ENCODE measurements at places on chromosomes 3 and 15.

GRCh38 chr15:26807517-26808427 lies 34.9 kb upstream of the GABRB3 start:
- no peaks in the 10 kb centered on the region for H3K27me3 ChIP-seq
- H3K27ac ChIP-seq: no peak overlapping the region
- H3K4me1 ChIP-seq: no peaks in the 10 kb centered on the region
- no peak overlapping the region for H3K4me3 ChIP-seq

DNA sequence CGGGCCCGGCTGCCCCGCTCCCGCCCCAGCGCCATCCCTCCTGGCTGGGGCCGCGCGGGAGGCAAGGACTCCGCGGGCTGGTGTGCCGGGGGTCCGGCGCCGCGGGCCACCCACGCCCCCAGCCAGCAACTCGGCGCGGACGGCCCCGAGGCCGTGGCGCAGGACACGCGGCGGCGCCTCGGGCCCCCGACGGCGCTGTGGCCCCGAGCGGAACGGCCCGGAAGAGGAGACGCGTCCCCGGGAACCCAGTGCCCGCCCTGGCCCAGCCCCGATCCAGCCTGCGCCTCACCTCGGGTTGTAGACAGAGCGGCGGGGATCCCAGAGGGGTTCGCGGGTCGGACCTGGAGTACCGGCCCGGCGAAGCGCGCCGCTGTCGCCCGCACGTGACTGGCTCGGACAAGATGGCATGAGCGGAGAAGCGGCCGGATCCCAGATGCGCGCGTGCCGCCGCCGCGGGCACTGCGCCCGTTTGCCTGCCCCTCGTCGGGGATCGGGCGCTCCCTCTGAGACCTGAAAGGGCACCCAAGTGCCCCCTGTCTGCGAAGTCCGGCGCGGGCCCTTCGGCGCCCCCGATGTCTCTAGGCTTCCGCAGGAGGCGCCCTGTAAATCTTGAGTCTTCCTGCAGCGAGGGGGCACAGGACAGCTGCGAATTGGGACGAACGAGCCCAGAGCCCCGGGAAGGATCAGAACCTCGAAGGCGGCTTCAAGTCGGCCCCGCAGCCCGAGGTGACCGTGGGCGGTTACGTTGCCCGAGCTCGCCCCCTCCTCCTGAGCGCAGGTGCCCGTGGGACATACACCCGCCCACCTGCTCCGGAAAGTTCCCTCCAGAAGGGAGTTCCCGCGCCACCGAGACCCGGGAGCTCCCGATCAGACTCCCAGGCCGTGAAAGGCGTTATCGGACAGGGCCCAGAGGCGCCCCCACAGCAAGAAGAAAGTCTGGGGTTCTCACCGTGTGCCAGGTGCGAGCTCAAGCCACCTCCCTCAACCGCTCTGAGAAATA lies 598 bp upstream of the SFMBT1 start:
- DNase-seq: no peak
- H3K4me1 ChIP-seq: peaks cover 17% of the 10 kb centered on the region
- peak overlapping the region; percentile 73 for H3K27ac ChIP-seq
- H3K27me3 ChIP-seq: no peaks in the 10 kb centered on the region
- H3K4me3 ChIP-seq: peak overlapping the region; percentile 67

DNA sequence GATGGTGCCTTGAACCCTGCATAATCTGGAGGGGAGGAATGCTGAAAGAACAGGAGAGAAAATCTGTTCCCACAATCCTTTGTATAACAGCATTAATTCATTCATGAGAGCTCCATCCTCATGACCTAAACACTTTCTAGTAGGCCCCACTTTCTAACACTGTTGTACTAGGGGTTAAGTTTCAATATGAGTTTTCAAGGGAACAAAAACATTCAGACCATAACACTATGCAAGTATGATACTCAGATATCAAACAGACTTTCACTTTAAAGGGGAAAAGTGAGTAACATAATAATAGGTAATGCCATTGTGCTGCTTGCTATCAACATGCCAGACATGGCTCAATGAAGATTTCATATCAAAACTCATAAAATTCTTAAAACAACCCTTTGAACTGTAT lies 32.4 kb upstream of the PLSCR2 start:
- H3K36me3 ChIP-seq: no peaks in the 10 kb centered on the region
- H3K4me1 ChIP-seq: peaks cover 19% of the 10 kb centered on the region
- DNase-seq: no peak
- H3K4me3 ChIP-seq: no peak overlapping the region
- H3K27me3 ChIP-seq: no peaks in the 10 kb centered on the region

- H3K27ac ChIP-seq: no peak overlapping the region
- H3K36me3 ChIP-seq: no peaks in the 10 kb centered on the region
- H3K27me3 ChIP-seq: no peaks in the 10 kb centered on the region
- no peak overlapping the region for H3K4me3 ChIP-seq
- H3K4me1 ChIP-seq: no peaks in the 10 kb centered on the region
Observed at GRCh38 chr15:43230640-43231115, 9.9 kb upstream of the EPB42 start.

DNA sequence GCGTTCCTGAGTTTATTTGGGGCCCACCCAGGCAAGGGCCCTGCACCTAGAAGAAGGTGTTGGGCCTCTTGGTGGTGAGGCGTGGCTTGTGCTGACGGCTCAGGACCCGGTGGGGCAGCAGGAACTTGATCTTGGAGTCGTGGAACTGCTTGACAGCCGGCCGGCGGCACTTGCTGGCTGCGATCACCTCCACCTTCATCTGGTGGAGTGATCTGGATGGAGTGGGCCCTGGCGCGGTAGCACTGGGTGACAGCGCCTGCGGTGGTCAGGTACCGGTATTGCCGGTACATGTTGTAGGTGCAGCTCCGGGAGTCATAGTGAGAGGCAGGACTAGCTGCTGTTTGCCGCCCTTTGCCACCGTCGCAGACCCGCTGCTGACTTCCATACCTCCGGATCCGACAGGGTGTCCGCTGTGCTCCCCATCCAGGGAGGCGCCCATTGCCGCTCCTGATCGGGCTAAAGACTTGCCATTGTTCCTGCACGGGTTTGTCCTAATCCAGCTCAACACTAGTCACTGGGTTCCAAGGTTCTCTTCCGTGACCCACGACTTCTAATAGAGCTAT lies 136.8 kb downstream of the ANO10 start:
- H3K4me3 ChIP-seq: no peak overlapping the region
- no peaks in the 10 kb centered on the region for H3K36me3 ChIP-seq
- no peaks in the 10 kb centered on the region for H3K27me3 ChIP-seq

DNA sequence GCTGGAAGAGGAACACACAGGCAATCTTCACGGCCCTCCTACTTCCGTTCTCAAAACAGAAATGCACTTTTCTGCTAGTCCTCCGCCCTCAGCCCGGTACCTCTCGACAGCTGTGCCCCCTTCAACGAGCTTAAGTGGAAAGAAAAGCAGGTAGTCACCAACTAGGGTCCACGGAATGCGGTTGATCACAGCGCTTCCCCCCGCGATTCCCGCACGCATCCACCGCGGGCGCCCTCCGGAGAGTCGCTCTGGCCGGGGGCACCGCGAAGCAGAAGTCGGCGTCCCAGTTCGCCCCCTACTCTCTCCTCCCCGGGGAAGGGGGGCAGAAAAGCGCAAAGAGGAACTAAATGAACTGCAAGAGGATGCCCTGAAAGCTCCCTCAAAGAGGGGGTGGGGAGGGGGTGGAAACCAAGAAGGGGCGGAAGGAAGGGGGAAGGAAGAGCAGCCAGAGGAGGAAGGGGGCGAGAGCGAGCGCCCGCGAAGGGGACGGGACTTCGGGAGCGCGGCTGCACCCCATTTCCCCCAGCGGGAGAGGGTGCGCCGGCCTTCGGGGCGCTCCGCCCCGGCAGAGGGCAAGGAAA lies 738 bp downstream of the ACAP2 start:
- H3K27me3 ChIP-seq: no peaks in the 10 kb centered on the region
- no peaks in the 10 kb centered on the region for H3K36me3 ChIP-seq
- H3K4me1 ChIP-seq: peaks cover 24% of the 10 kb centered on the region
- peak overlapping the region; percentile 80 for H3K4me3 ChIP-seq
- peak overlapping the region; percentile 86 for H3K27ac ChIP-seq

GRCh38 chr15:95733931-95734330 lies 596.6 kb upstream of the NR2F2 start:
- H3K36me3 ChIP-seq: no peaks in the 10 kb centered on the region
- H3K4me3 ChIP-seq: no peak overlapping the region
- H3K27me3 ChIP-seq: no peaks in the 10 kb centered on the region
- H3K27ac ChIP-seq: no peak overlapping the region
- H3K4me1 ChIP-seq: no peaks in the 10 kb centered on the region

- no peaks in the 10 kb centered on the region for H3K27me3 ChIP-seq
- H3K27ac ChIP-seq: no peak overlapping the region
- H3K4me1 ChIP-seq: no peaks in the 10 kb centered on the region
- no peaks in the 10 kb centered on the region for H3K36me3 ChIP-seq
- no peak for DNase-seq
- H3K4me3 ChIP-seq: no peak overlapping the region
Observed at GRCh38 chr3:182862159-182862860, 69.0 kb downstream of the ATP11B start.

DNA sequence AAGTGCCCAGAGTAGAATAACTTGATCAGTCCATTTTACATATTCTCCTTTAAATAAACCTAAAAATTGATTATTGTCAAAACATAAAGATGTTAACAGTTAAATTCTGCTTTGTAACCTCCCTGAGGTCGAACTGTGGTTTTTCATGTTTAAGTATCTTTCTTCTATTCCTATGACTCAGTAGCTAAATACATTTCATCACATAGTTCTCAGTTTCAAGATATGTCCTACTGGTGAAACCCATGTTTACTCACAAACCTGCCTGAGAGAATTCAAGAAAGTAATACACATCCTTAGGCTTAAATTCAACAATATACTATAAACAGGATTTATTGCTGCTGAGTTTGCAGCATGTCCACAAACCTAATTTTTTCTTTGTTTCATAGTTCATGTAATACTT lies 692.9 kb downstream of the ZPLD1 start:
- no peaks in the 10 kb centered on the region for H3K4me1 ChIP-seq
- DNase-seq: no peak
- H3K4me3 ChIP-seq: no peak overlapping the region
- no peak overlapping the region for H3K27ac ChIP-seq
- H3K27me3 ChIP-seq: no peaks in the 10 kb centered on the region

DNA sequence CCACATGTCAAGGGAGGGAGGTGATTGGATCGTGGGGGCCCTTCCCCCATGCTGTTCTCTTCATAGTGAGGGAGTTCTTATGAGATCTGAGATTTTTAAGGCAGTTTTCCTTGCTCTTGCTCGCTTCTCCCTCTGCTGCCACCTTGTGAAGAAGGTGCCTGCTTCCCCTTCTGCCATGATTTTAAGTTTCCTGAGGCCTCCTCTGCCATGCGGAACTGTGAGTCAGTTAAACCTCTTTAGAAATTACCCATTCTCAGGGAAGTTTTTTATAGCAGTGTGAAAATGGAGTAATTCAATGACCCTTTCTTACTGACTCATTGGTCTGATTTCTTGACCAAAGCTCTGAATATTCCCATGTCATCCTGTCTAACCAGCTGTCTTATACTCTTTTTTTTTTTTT lies 484.4 kb upstream of the TPRG1 start:
- no peak for DNase-seq
- H3K4me1 ChIP-seq: no peaks in the 10 kb centered on the region
- no peaks in the 10 kb centered on the region for H3K27me3 ChIP-seq
- H3K4me3 ChIP-seq: no peak overlapping the region

- peaks cover 49% of the 10 kb centered on the region for H3K4me1 ChIP-seq
- H3K27me3 ChIP-seq: no peaks in the 10 kb centered on the region
- no peak for DNase-seq
- H3K36me3 ChIP-seq: 0 out of 2 replicates have a peak, but pooled peaks cover 5% of the 10 kb centered on the region
- H3K4me3 ChIP-seq: no peak overlapping the region
- H3K27ac ChIP-seq: no peak overlapping the region
Observed at GRCh38 chr3:150740733-150741496, 22.1 kb downstream of the SIAH2 start.

DNA sequence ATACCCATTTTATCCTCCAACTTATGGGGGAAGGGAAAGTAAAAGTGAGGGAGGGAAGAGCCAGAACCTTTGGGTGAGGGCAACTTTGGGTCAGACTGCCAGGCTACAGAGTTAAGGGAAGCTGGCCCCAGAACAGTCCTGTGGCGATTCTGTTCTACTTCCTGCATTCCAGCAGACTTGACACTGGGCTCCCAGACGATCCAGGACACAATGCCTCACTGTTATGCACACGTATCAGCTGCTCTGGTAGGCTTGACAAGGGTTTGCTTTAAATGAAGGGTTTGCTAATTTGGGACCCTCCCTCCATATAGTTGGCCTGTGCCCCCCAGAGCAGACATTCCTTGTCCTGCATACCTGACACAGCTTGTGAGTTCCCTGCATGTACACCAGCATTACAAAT lies 10.7 kb downstream of the GORASP1 start:
- H3K27ac ChIP-seq: no peak overlapping the region
- peaks cover 28% of the 10 kb centered on the region for H3K36me3 ChIP-seq
- no peaks in the 10 kb centered on the region for H3K27me3 ChIP-seq
- no peak for DNase-seq
- H3K4me1 ChIP-seq: no peaks in the 10 kb centered on the region
- H3K4me3 ChIP-seq: no peak overlapping the region

DNA sequence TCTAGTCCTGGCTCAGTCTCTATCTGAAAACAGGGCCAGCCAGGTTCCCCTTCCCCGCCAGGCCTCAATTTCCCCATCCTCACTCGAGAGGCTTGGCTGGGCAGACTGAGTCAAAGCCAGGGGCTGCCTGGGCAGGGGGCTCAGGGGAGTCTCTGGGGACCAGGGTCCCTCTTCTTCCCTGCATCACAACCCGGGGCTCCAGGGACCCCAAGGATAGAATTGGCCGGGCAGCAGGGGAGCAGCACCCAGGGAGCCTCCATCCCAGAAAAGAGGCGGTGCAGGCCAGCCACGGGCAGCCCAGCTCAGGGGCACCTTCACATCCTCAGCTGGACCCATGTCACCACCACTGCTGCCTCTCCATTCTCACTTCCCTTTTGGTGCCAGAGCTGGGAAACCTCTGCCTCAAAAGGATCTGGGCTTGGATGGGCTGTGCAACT lies 13.3 kb upstream of the PLXND1 start:
- no peak overlapping the region for H3K4me3 ChIP-seq
- no peak overlapping the region for H3K27ac ChIP-seq
- DNase-seq: no peak
- no peaks in the 10 kb centered on the region for H3K36me3 ChIP-seq
- H3K27me3 ChIP-seq: no peaks in the 10 kb centered on the region

DNA sequence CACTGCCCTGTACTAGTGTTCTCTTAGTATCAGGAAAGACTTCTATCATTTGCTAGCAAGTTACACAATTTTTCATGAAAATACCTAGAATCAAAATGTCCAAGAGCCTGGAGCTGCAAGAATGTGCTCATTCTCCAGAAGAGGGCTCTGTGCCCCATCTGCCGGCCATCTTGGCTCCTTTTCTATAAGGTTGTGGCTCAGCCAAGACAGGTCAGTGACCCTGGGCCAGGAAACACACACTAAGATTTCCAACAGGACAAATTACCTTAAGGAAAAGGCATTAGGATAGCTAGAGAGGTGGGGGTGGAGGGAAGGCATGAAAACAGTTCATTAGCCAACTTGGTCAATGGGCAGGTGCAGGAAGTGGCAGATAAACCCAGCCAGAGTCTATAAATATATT lies 20.7 kb downstream of the TIMP4 start:
- no peak overlapping the region for H3K27ac ChIP-seq
- no peaks in the 10 kb centered on the region for H3K27me3 ChIP-seq
- no peaks in the 10 kb centered on the region for H3K36me3 ChIP-seq
- peak; percentile 8 for DNase-seq
- no peak overlapping the region for H3K4me3 ChIP-seq

All from HCT116 (cell line).